ENCODE measurements at places on chromosomes 16 and 17.

DNA sequence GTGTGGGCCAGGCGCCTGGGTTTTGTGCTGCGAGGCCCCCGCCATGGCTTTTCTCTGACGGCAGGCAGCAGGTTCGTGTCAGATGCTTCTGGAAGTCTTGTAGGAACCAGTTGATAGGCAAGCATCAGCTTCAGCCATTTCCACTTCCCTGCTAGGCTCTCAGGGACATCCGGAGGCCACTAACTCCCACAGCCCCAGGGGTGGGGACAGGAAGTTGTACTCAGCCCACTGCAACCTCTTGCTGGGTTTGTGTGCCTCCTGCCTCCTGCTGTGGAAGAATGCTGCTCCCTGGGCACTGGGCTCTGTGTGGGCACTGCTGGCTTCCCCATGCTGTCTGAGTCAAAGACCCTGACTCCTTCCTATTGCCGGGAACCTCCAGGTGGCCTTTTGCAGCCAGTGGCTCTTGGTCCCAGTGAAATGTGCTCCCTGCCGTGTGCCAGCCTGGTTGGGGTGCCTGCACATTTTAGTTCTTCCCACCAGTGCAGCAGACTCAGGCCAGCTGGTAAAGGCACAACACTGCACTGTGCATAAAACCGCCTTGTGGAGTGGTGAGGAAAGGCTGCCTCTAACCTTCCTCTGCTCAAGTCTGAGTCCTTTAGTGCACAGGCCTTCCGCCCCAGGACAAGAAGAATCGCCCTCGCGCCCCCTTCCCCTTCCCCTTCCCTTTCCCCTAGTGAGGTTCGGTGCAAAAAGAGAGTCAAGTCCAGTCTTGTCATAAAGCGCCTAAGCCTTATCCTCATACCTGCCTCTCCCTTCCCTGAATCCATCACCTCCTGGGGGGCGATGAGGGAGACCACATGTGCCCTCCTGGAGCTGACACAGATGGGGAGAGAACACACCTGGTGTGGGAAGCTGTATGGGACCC lies 16.6 kb downstream of the LDHD start:
- no peak for DNase-seq

GRCh38 chr16:27220991-27221390 lies 17.7 kb downstream of the KDM8 start:
- no peak for DNase-seq

DNA sequence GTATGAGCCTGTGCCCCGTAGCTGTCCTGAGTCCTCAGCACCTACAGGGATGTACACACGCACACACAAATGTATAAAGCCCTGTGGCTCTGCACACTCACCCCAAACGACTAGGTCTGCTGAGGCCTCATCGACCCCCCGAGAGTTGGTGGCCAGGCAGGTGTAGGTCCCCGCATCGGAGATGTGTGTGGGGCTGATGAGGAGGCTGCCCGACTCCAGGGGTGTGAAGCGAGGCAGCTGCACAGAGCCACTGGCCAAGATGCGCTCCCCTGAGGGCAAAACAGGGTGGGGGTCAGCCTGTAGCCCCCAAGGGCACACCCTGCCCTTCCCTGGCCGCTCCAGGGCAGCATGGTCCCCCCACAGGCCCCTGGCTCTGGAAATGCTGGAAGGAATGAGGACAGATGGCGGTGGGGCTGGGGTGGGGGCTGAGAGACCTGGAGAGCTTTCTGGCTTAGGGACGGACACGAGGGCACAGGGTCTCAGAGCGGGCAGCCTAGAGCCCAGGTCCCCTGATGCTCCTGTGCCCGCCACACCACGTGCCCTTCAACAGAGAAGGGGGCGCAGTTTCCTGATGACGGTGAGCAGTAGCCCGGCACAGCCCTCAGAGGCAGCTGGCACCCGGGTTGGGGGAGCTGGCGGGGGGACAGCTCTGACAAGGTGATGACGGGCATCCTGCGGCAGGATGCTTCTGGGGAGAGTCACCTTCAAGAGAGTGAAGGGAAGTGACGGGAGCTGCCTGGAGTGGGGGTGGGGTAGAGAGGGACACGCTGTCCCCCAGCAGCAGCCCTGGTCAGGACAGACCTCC lies 119.8 kb upstream of the CDC42EP4 start:
- no peak for DNase-seq

- DNase-seq = no peak
Observed at GRCh38 chr16:22623351-22623781, 112.7 kb downstream of the NPIPB5 start.

- no peak for DNase-seq
Observed at GRCh38 chr16:66207883-66208265, 158.6 kb upstream of the CDH5 start.

Measured in hypothalamus (tissue), 51 donors.